ENCODE measurements at places on chromosomes 4 and X. TPM values are rescaled to one million over a fixed set of nuclear protein-coding genes. Genes with fewer than 3 reads are reported as not detected.

The ARHGAP36 gene
- not detected for total RNA-seq

The GPRASP2 gene
- total RNA-seq = 20.1 TPM

The CSN1S1 gene
- total RNA-seq = not detected

The ARHGAP6 gene
- 0.30 TPM for total RNA-seq

The MSMO1 gene
- 367 TPM for total RNA-seq

The SMIM10 gene
- 1.8 TPM for total RNA-seq

The ADRA2C gene
- 2.6 TPM for total RNA-seq

The MTTP gene
- total RNA-seq = 0.30 TPM

The MAP7D2 gene
- total RNA-seq = under 0.01 TPM

The RNF150 gene
- 1.0 TPM for total RNA-seq

The ERAS gene
- total RNA-seq = not detected

The CLTRN gene
- 0.42 TPM for total RNA-seq

The SOWAHD gene
- total RNA-seq = 0.09 TPM

The NWD2 gene
- not detected for total RNA-seq

The JCHAIN gene
- not detected for total RNA-seq

The AMER1 gene
- 3.1 TPM for total RNA-seq

The MAOB gene
- not detected for total RNA-seq

The CSTF2 gene
- total RNA-seq = 22.7 TPM

The TMPRSS11A gene
- total RNA-seq = not detected

The GAGE12E gene
- not detected for total RNA-seq

The MAGEB1 gene
- total RNA-seq = not detected

The CENPVL2 gene
- not detected for total RNA-seq

The BMP15 gene
- total RNA-seq = not detected

The DCAF4L1 gene
- 0.23 TPM for total RNA-seq

The FANCB gene
- 4.5 TPM for total RNA-seq

The IQSEC2 gene
- total RNA-seq = 4.9 TPM

The CCKAR gene
- total RNA-seq = 0.30 TPM

The VEGFD gene
- 0.09 TPM for total RNA-seq

The ASB9 gene
- 1.2 TPM for total RNA-seq

The LDB2 gene
- 4.8 TPM for total RNA-seq

The MTNR1A gene
- total RNA-seq = 0.23 TPM

The SSX4 gene
- not detected for total RNA-seq

The DYNLT3 gene
- 75.4 TPM for total RNA-seq

The FGD1 gene
- 9.5 TPM for total RNA-seq

The PCYT1B gene
- 0.92 TPM for total RNA-seq

The BANK1 gene
- 0.14 TPM for total RNA-seq

Data from smooth muscle cell of the umbilical artery (primary cell).